ENCODE measurements at places on chromosomes 3 and 15. TPM values are rescaled to one million over a fixed set of nuclear protein-coding genes. Genes with fewer than 3 reads are reported as not detected.

PSMA4 gene
- total RNA-seq, result 307 TPM

NR2E3 gene
- total RNA-seq, result 0.37 TPM

SLC28A2 gene
- not detected for total RNA-seq

DNA sequence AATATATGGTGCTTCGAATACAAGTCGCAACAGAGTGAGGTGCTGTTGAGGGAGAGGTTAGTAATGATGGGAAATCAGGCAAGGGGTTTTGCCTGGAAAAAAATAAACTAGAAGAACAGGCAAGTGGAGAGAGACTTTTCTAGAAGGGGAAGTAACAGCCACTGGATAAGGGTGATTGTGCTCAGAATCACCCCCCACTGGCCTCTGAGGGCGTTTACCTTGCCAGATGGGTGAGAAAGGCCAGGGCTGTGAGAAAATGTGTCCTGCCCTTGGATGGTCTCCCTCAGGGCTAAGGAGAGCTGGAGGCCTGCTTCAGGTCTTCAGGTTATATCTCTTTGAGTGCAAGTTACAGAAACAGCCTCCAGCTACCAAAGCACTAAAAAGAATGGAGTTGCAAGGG lies 151.8 kb downstream of the MEX3B start:
- DNase-seq, result no peak

DNA sequence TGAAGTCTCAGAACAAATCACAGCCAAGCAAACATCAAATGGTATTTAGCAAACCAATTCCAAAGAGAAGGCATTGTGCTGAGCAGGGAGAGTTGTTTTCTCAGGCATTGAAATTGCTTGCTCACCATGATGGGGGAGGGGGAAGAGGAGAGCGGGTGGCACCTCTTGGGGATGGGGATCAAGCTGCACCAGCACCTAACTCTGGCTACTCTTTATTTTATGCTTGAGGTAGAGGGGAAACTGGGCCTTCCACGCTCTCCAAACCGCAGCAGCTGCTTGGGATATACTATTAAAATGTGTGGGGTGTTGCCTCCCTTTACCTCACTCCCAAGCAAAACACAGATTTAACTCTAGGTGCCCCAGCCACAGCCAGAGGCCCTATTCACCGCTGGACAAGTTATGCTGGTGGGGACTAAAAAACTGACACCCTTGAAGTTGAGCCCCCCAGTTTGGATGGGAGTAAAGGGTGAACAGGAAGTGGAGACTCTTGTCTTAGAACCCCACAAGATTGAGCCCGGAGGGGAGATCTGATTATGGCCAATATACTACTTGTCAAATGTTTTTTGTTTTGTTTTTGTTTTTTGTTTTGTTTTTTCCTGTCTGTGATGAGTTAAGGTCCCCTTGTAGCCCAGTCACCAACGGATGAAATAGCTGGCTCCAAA lies 5.0 kb upstream of the FOXB1 start:
- DNase-seq, result no peak

DNA sequence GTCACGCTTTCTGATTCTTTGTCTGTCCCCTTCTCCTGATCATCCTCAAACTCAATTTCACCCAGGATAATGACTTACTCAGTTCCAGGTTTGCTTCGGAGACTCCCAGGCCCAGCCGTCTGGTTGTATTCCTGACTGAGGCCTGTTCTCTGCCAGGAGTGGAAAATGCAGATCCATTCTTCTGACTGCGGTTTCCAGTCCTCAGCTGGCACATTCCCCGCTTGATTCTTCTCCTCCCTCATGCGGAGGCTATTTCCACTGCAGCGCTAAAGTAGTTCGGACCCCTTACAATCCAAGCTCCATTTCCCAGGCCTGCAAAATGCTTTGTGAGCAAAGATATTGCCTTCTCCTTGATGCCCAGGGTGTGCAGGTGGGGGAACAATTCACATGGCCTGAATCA lies 47.2 kb upstream of the GALNT15 start:
- no peak for DNase-seq

GRCh38 chr15:89828281-89829145 lies 13.9 kb upstream of the ANPEP start:
- no peak for DNase-seq

GRCh38 chr3:25036633-25037032 lies 391.4 kb upstream of the RARB start:
- DNase-seq, result no peak

DNA sequence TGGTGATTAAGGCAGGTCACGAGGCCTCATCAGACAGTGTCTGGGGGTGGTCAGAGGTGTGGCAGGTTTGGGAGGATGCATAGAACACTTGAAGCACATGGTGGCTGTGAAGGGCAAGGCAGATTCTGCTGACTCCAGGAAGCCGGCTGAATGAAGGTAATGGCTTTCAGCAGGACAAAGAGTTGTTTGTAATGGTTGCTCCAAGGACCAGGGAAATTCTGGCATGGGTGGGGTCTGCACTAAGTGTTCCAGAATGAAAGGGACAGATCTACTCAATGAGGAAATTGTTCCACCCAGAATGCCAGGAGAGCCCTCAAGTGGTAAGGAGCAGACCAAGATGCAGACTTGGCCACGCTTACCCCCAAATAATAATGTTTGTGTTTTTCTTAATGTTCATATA lies 70.7 kb upstream of the ACAD9 start:
- DNase-seq, result no peak

GRCh38 chr3:128320551-128321340 lies 145.9 kb downstream of the DNAJB8 start:
- no peak for DNase-seq

DNA sequence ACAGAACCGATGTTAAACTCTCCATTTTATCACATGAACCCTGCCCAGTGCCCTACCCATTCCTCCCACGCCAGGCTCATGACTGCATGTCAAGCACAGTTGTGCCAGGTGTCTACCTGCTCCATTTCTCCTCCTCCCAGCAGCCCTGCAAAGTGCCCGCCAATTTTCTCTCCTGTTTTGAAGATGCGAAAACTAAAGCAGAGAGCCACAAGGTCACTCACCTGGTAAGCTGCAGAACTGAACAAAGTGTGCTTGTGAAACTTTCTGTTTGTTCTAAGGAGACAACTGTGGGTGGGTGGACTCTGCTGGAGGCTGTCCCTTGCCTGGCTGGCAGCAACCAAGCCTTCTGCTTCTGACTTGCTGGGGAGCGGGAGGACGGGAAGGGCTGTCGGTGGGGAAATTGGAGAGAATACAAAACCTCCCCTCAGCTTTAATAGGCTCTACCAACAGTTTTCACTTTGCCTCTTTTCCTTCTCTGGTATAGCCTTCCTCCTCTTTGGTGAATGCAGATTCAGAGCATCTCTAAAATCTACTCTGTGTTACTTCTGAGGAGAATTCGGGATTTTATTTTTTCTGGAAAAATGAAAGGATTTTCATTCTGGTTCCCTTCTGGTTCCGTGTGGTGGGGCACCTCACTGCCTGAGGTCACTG lies 23.0 kb downstream of the LIMD1 start:
- no peak for DNase-seq

DNA sequence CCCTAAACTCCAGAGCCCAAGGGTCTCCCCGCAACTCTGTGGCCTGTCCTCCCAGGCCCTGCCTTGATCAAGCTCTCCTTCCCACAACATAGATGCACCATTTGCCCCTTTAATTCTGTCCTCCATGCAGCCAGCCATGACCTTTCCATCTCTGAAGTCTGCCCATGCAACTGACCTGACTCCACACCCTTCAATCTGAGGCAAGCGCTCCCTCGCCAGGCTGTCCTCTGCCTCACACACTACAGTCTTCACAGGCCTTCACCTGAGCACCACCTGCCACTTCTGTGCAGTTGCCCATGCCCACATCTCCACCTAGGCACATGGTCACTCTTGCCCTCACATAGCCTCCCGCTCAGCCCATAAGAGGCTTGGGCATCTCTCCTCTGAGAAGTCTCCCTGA lies 244.0 kb downstream of the OCA2 start:
- DNase-seq, result no peak

GRCh38 chr3:120324190-120324589 lies 25.0 kb downstream of the LRRC58 start:
- no peak for DNase-seq

GRCh38 chr3:72171463-72171881 lies 386.5 kb upstream of the PROK2 start:
- no peak for DNase-seq

GRCh38 chr3:147267434-147267833 lies 138.9 kb downstream of the ZIC4 start:
- DNase-seq, result no peak

DNA sequence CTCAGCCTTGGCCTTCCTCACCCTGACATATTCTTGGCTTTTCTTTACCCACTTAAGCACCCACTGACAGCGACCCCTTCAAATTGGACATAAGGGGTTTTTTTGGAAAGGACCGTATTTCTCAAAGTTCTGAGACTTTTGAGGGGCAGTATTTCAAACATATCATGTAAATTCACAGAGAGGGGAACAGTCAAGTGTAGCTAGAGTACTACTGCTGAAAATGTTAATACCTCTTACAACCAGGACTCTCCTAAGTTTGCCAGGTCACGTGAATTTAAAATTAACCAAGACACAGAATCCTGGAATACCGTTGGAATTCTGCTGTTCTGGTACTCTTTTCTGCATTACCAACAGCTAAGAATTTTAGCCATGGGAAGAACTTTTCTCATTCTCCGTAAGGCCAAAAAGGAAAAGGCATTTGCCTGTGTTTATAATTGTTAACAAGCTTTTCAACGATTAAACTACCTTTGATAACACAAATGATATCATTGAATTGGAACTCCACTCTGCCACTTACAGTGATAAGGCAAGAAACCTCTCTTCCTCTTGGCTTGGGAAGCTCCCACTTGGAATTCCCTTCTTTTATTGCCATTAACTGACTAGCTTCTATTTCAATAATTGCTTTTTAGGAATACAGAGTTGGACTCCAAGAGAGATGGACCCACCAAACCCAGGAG lies 597 bp upstream of the GBE1 start:
- DNase-seq, result no peak

DNA sequence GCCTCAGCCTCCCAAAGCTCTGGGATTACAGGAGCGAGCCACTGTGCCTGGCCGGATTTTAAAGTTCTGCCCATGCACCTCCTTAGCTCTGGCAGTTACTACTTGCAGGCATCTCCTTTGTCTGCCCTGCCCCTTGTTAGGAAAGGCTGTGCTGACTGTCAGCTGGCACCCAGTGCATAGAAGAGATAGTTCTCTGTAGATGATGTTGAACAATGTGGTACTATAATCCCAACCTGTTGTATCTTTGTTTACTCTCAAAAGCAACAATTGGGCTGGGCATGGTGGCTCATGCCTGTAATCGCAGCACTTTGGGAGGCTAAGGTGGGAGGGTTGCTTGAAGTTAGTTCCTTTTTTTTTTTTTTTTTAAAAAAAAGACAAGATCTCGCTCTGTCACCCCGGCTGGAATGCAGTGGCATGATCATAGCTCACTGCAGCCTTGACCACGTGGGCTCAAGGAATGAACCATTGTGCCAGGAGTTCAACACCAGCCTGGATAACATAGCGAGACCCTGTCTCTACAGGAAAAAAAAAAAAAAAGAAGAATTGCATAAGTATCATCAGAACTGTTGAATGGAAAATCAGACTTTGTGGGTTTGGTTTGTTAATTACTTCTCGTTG lies 30.6 kb downstream of the FLNB start:
- no peak for DNase-seq

DNA sequence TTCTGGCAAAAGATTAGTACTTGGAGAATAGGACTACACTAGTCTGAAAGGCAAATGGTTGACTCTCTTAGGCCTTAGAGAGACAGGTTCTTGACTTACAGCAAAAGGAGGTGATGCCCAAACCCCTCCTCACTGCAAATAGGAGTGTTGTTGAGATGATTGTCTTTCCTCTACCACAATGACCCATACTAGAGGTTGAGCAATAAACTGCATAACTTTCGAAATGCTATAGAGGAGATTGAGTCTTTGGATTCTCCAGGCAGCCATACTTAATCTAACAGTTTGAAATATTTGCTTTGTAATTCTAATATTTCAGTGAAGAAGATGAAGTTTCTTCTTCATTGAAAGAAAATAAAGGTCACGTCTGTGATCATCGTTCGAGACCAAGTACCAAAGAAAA lies 498.5 kb upstream of the GBE1 start:
- DNase-seq, result no peak
